ENCODE measurements at places on chromosomes 2 and 18.
A peak's percentile ranks its signal among the peaks of the same experiment; 100 is the strongest.

- DNase-seq = no peak
Observed at GRCh38 chr2:52386433-52387030, 1354.6 kb upstream of the NRXN1 start.

GRCh38 chr2:217329023-217329431 is 469.2 kb upstream of the TNP1 start:
- DNase-seq = no peak

GRCh38 chr18:4068552-4069158 is 386.5 kb downstream of the DLGAP1 start:
- peak; percentile 55 for DNase-seq

GRCh38 chr18:78782951-78783563 is 196.6 kb upstream of the SALL3 start:
- no peak for DNase-seq

- peak; percentile 85 for DNase-seq
Observed at GRCh38 chr2:191218292-191218898, 26.8 kb upstream of the MYO1B start.

DNA sequence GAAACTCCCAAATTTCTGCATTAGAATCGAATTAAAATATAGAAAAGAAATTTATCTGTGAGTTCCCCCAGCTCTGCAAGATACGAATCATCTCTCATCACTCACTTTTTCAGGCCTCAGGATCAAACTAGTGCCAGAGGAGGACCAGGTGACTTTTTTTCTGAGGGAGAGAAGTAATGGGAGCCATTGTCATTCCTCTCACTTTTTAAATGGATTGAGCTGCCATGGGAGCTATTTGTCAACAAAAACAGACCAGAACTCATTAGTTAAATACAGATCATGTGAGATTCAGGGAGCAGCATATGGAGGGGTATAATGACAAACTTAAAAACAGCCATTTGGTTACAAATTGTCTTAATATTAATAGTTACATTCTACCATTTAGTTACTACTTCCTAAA is 594.4 kb downstream of the DPP10 start:
- no peak for DNase-seq

DNA sequence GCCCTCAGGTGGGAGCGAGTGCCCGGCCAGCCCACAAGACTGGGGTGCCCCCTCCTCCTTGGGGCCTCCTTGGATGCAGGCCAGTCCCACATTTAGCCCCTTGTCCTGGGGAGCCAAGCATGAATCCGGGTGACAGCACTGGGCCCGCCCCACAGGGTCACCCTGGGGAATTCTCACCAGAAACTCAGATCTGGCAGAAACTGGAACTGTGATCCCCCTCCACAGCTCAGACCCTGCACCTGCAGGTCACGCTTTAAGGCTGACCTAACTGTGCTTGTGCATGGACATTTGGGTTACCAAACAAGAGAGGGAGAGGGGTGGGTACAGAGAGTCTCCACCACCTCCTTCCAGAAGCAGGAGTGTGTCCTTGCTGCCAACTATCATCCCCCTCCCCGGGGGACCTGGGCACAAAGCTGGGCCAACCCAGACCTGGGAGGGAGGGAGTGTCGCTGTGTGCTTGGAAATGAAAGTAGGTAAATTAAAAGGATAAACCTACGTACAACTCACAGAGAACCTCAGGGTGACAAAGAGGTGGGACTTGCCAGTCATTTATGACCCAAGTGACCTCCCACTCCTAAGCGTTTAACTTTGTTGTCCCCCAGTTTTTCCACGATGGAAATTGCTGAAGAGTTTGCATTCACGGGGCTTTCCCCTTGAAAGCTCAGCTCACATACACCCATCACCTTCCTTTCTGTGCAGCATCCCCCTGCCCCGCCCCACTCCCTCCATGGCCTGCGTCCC is 9.1 kb downstream of the ITM2C start:
- DNase-seq = no peak

- DNase-seq = peak; percentile 98
Observed at GRCh38 chr18:3281456-3282400, 19.8 kb downstream of the MYL12B start.

GRCh38 chr2:135096665-135097446 is 44.8 kb downstream of the RAB3GAP1 start:
- no peak for DNase-seq

GRCh38 chr2:140422759-140423158 is 1642.6 kb upstream of the NXPH2 start:
- DNase-seq = no peak

- no peak for DNase-seq
Observed at GRCh38 chr18:2424420-2424819, 146.9 kb downstream of the METTL4 start.

GRCh38 chr2:174446531-174446930 is 40.3 kb downstream of the GPR155 start:
- no peak for DNase-seq

DNA sequence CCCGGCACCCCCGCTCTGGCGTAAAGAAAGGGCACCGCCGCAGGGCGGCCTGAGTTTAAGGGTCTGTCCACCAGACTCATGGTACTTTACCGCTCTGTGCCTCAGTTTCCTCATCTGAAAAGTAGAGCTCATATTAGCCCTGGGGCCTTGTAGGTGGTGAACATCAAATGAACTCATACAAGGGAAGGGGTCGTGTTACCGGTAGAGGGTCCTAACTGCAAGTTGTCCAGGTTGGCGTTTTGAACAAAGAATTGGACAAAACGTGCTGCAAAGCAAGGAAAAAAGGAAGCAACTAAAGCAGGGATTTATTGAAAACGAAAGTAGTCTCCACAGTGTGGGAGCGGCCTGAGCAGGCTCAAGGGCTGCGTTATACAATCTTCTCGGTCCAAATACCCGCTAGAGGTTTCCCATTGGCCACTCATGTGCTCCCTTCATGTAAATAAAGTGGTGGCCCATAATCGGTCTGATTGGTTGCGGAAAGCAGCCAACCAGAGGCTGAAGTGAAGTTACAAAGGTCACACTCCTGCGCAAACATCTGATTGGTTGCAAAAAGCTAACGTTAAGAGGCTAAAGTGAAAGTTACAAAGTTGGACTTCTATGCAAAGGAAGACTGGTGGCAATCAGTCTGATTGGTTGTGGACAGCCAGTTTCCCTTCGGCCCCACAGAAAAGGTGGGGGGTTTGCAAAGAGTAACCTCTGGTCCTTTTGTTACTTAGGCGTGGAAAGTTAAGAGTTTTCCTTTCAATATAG is 80.7 kb upstream of the LDLRAD4 start:
- peak; percentile 96 for DNase-seq

GRCh38 chr2:221552291-221552690 is 19.8 kb downstream of the EPHA4 start:
- no peak for DNase-seq

GRCh38 chr2:197672371-197672893 is 3.0 kb downstream of the RFTN2 start:
- DNase-seq = no peak

DNA sequence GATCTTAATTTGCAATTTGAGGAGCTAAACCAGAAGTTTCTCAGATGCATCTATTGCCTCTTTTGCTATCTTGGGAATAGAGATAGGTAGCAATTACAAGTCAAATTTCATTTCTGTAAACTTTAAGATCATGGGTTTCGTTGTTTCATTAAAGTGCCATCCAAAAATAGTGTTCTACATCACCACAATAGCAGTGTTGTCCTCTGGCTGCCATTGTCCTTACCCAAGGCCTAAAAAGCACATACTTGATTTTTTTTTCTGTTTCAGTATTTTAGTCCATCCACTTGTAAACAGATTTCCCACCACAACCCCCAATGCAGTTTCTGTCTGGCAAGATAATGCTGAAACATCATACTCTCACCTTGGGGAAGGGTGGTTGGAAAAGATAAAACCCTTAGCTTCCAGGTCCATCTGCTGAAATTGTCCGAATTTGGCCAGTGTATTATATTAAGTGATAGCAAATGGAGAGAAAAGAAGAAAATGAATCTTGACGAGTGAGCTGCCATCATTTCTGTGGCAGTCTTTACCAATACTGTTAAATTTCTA is 136.2 kb downstream of the LCLAT1 start:
- DNase-seq = no peak

- no peak for DNase-seq
Observed at GRCh38 chr18:37889963-37890362, 324.4 kb upstream of the CELF4 start.

GRCh38 chr18:34977838-34978532 is 63.2 kb upstream of the MAPRE2 start:
- peak; percentile 63 for DNase-seq

DNA sequence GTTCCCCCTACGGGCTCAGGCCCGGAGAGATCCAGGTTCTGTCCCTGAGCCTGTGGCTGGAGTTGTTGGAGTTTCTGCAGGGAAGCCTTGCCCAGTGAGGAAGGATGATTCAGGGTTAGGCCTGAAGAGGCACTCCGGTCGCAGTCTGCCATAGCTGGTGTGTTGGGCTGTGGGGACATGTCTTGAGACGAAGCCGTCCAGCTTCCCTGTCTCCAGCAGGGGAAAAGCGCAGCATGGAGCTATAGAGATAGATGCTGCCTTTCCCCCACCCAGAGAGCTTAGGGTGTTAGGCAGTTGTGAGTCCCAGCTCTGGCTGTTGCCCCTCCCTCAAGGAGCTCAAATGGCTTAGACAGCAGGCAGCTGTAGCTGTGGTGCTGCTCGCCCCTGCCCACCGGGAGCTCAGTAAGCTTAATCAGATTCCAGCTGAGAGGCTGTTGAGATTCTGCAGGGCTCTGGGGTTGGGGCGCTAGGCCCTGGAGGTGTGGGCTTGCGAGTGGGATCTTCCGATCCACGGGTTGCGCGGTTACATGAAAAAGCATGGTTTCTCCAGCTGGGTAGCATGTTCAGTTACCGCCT is 103.9 kb downstream of the PMAIP1 start:
- DNase-seq = no peak

GRCh38 chr2:190060626-190061025 is 1.9 kb downstream of the MSTN start:
- no peak for DNase-seq

Data from KBM-7 (cell line).